Germinal center (tissue), 1 donor: ENCODE measurements at places on chromosomes 3 and 15.
A peak's percentile ranks its signal among the peaks of the same experiment; 100 is the strongest.

DNA sequence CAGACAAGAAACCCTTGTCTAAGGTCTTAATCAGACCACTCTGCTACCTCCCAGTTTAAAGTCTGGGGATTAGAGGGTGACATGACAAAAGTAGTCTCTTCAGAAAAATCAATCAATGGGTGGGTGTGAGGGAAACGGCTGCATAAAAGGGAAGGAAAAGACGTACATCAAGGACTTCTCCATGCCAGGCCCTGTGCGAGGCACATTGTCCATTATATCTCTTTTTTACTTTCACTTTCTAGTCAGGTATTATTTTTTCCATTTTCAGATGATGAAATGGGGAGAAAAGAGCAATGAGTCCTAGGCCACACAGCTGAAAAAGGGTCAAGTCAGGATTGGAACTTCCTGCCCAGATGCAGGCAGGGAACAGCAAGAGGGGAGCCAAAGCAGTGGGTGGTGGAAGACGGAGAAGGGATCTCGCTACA, 4.6 kb upstream of the CX3CR1 start:
- DNase-seq = no peak

- no peak for DNase-seq
Measured at GRCh38 chr15:91911844-91912243, 58.3 kb downstream of the SLCO3A1 start.

GRCh38 chr15:42890161-42890913, 30.2 kb downstream of the TTBK2 start:
- no peak for DNase-seq

- no peak for DNase-seq
Measured at GRCh38 chr3:5739299-5739935, 551.9 kb downstream of the EDEM1 start.

DNA sequence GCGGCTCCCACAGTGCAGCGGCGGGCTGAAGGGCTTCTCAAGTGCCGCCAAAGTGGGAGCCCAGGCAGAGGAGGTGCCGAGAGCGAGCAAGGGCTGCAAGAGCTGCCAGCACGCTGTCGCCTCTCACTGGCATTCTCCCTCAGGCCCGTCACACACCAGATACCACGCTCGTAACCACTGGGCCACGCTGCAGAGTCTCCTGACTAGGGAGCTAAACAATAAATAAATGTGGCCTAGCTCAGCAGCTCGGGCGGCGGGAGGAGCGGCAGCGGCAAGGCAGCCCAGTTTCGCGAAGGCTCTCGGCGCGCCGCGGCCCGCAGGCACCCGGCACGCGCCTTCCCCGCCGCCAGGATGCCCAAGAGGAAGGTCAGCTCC, 55.9 kb upstream of the FAM174B start:
- no peak for DNase-seq

DNA sequence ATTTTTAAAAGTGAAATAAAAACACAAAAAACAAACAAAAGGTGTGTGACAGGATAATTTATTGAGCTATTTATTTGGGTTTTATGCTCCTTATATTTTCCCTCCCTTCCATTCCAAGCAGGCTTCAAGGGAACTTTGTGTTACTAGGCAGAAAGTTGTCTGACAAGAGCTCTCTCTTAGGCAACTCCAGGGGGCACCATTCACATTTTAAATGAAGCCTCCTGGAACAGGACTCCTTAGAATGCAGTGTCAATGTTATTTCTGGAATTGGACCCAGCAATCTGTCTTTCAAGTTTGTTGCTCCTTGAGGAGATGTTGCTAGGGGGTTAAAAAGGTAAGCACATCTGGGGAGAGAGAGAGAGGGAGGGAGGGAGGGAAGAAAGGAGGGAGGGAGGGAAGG, 5.4 kb upstream of the RFX7 start:
- DNase-seq = no peak

- no peak for DNase-seq
Measured at GRCh38 chr3:97994328-97994945, 22.2 kb upstream of the RIOX2 start.

- no peak for DNase-seq
Measured at GRCh38 chr15:86036243-86036642, 43.4 kb upstream of the AGBL1 start.

GRCh38 chr3:175270198-175270837, 411.2 kb downstream of the NAALADL2 start:
- DNase-seq = no peak

- no peak for DNase-seq
Measured at GRCh38 chr3:32419742-32420125, 28.1 kb downstream of the CMTM7 start.

DNA sequence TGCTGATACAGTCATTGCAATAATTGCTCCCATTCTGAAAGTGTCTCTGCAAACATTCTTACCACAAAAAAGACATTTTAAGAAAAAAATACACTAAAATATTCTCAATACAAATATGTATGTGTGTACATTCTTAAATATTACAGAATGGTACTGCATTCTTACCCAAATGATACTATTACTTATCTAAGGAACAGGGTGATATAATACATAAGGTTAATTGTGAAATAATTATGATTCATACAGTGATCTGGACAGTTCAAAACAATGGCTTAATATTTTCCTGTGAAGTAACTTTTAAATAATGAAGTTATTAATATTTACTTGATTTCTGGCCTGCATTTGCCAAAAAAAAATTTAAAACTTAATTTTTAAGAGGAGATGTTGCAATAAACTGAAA, 694.6 kb downstream of the TUSC7 start:
- DNase-seq = no peak

DNA sequence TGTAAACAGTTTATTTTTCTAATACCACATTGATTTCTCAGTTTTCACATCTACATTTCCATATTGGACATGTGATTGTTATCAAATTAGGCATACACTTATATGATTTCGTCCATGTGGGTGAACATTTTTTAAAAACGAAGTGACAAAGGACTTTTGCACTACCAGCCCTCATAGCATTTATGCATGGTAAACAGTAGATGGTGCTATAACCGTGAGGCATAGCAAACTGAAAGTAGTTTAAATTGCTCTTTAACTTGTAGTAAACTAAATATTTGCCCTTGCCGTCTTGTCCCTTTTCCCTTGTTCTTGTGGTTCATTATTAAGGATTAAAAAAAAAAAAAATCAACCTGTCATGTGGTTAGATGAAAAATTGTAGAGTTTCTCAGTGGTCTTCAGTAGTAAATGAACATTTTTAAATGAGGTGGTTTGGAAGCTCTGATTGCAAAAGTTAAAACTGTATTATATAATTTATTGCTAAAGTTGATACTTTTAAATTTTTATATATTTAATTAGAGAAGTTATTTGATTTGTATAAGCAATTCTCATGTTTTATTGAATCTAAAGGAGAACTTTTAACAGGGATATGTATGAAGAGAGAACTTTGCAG, 24.0 kb downstream of the STX19 start:
- peak; percentile 42 for DNase-seq

DNA sequence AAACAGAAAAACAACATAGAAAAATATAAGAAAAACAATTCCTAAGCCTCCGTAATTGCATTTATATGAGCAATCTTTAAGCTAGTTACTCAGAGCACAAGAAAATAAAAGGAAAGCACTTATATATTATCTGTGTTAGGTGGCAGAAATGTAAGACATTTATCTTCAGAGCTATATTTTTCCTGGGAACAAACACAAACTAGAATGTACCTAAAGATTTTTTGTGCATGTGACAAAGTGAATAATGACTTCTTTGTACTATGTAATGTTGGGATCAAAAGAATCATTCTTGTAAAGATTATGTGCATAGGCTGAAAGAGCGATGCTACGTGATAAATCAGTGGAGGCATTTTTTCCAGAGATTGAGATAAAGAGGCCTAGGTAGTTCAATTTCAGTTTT, 111.3 kb upstream of the GMNC start:
- DNase-seq = no peak

- no peak for DNase-seq
Measured at GRCh38 chr3:149879872-149880271, 66.9 kb downstream of the RNF13 start.

DNA sequence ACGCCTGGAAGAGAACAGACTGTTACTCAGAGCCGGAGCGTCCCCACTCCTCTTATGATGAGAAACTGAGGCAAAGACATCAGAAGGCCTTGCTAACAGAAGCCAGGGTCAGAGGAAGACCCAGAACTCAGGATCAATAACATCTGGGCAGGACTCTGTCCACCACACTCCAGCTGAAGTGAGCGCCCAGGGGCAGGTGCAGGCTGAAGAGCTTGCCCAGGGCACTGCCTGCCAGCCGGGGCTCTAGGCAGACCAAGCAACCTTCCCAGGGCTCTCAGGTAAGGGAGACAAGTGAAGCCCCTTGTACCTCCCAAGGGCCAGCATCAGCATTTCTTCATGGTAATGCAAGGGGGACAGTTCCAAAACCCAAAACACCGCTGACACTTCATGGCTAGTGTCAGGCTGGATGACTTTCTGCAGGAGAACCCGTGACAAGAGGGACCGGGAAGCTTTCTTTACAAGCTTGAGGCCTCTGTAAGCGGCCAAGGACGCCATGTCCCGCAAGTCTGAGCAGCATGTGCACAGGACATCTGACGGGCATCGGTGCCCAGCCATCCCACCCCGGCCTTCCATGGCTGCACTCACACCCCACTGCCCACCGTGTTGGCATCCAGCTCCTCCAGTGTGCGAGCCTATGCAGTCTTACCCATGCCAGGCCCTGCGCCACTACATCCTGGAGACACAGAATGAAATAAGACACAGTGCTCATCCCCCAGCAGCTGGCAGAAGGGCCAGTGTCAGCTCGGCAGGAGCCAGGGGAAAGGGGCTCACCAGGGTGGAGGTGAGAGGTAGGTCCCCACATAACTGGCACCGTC, 14.1 kb downstream of the XXYLT1 start:
- DNase-seq = no peak

DNA sequence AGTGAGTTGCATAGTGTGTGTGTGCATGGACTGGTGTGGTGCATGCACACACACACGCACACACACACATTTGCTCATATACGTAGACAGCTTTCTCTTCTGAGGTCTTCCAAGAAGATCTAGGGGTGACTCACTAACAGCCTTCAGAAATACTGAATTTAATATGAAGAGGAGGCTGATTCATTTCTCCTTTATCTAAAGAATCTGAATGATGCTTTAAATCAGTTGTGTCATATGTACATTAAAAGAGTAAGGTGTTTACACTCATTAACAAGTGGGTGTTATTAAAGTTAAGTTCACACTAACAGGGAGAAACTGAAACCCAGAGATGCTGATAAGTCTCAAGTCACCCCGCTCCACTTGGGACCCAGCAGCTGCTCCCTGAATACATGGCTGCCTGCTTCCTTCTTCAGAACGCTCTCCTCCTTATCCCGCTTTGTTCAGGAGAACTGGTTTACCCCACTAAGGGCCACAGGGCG, 22.0 kb downstream of the TMPRSS7 start:
- no peak for DNase-seq

- no peak for DNase-seq
Measured at GRCh38 chr3:142929890-142930289, 33.6 kb downstream of the PAQR9 start.

DNA sequence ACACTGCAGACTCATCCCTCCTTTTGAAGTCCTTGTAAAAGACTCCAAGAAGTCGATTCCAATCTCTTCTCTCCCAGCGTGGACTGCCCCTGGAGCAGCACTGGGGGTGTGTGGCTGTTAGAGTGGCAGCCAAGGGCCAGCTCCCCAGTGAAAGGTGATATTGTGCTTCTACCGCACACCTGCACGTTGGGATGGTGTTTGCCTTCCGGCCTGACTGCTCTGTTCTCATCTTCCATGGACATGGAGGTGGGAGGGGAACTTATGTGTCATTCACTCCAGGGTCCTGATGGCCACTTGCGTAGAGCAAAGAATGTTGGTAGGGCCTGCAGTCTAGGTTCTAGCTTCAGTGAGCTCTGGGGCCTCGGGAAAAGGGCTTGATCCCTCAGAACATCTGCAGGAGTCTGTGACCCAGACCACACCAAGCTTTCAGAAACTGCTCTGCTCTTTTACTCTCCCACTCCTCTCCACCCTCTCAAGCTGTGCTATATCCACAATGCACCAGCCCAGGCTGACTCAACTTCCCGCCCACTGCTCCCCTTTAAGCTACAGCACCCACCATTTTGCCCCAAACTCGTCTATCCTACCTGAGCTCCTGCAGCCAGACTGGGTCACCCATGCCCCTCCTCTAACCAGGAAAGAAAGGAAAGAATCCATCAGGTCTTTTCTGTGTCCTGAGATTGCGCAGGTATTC, 31.3 kb downstream of the LIPC start:
- DNase-seq = no peak

- DNase-seq = no peak
Measured at GRCh38 chr15:68667800-68668625, 89.2 kb downstream of the CORO2B start.

- no peak for DNase-seq
Measured at GRCh38 chr3:78086150-78086549, 1046.3 kb downstream of the ROBO2 start.

GRCh38 chr3:32128936-32129335, 22.5 kb downstream of the GPD1L start:
- DNase-seq = no peak

GRCh38 chr3:34248352-34248751, 449.9 kb downstream of the PDCD6IP start:
- DNase-seq = no peak

- DNase-seq = no peak
Measured at GRCh38 chr3:150778793-150779401, 15.9 kb upstream of the SIAH2 start.

DNA sequence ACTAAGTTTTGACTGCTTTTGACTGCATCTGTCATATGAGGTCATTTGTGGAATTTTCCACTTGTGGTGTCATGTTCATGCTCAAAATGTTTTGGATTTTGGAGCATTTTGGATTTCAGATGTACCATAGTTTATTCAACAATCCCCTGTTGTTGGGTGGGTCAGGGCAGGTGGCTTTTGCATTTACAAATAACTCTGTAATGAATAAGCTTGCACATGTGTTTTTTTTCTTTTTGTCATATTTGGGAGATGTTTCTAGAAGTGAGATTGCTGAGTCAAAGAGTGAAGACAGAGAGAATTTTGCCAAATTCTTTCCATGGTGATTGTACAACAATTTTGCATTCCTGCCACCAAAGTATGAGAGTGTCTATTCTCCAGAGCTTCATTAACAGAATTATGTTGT, 62.4 kb upstream of the ADPGK start:
- DNase-seq = no peak
